ENCODE measurements at places on chromosomes 6 and 20. TPM values are rescaled to one million over a fixed set of nuclear protein-coding genes. Genes with fewer than 3 reads are reported as not detected.

RFX6 gene
- total RNA-seq: not detected

SUPT3H gene
- 15.7 TPM for total RNA-seq

ULBP1 gene
- total RNA-seq: 2.8 TPM

IL17F gene
- total RNA-seq: 2.3 TPM

EYA2 gene
- not detected for total RNA-seq

TMEM217 gene
- 0.95 TPM for total RNA-seq

GRCh38 chr20:14295238-14295637 lies 42.2 kb downstream of the FLRT3 start:
- H3K4me3 ChIP-seq: no peak overlapping the region
- no peaks in the 10 kb centered on the region for H3K27me3 ChIP-seq
- DNase-seq: no peak
- no peak overlapping the region for H3K27ac ChIP-seq
- H3K36me3 ChIP-seq: no peaks in the 10 kb centered on the region

- H3K36me3 ChIP-seq: no peaks in the 10 kb centered on the region
- H3K27ac ChIP-seq: no peak overlapping the region
- DNase-seq: no peak
- no peak overlapping the region for H3K4me3 ChIP-seq
- no peaks in the 10 kb centered on the region for H3K4me1 ChIP-seq
Observed at GRCh38 chr20:21739682-21740081, 34.2 kb downstream of the PAX1 start.

- DNase-seq: no peak
- H3K36me3 ChIP-seq: no peaks in the 10 kb centered on the region
- H3K27me3 ChIP-seq: no peaks in the 10 kb centered on the region
- no peak overlapping the region for H3K4me3 ChIP-seq
Observed at GRCh38 chr6:110708295-110708950, 106.8 kb downstream of the CDK19 start.

- H3K4me1 ChIP-seq: no peaks in the 10 kb centered on the region
- H3K27ac ChIP-seq: no peak overlapping the region
- no peaks in the 10 kb centered on the region for H3K27me3 ChIP-seq
- H3K36me3 ChIP-seq: no peaks in the 10 kb centered on the region
Observed at GRCh38 chr20:50607436-50607835, 83.9 kb downstream of the RIPOR3 start.

GRCh38 chr6:122778985-122779661 lies 393 bp upstream of the FABP7 start:
- H3K27me3 ChIP-seq: peaks cover 22% of the 10 kb centered on the region
- DNase-seq: no peak
- H3K36me3 ChIP-seq: no peaks in the 10 kb centered on the region
- no peak overlapping the region for H3K27ac ChIP-seq
- no peak overlapping the region for H3K4me3 ChIP-seq
- H3K4me1 ChIP-seq: no peaks in the 10 kb centered on the region

DNA sequence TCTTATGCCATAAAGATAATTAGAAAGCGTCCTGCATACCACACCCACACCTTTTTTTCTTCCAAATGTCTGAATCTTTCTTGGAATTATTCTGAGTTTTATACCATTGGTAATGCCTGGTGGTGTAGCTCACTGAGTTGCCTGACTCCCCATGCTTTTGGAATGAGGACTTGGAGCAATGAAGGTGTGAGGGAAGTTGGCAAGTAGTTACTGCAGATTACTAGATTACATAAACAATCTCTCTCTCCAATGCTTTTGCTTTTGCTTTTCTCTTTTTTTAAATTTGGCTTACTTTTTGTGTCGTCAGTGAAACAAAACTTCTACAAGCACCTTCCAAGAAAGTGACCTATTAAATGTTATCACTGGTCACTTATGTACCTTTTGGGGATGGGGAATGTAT lies 406.1 kb upstream of the SOX4 start:
- H3K4me3 ChIP-seq: no peak overlapping the region
- no peak overlapping the region for H3K27ac ChIP-seq
- peaks cover 11% of the 10 kb centered on the region for H3K36me3 ChIP-seq
- DNase-seq: no peak

DNA sequence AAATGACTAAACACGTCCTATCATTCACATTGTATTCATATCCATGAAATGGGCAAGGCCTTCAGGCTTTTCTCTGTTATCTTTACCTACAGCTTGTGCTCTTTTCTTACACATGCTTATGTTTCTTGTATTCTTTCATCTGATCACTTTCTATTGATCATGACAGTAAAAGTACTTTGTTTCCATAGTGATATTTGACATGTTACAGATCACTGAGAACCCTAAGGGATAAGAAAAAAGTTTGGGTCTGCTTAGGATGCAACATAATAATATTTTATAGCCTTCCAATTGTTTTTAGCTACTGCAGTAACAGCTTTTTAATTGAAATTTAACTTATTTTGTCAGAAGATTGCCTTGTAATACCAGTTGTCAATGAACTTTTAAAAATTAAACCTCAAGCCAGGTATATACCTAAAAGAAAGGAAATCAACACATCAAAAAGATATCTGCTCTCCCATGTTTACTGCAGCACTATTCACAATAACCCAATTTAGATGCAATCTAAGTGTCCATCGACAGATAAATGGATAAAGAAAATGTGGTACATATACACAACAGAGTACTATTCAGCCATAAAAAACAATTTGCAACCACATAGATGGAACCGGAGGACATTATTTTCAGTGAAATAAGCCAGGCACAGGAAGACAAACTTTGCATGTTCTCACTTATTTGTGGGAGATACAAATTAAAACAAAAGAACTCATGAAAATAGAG lies 3.0 kb upstream of the SMIM8 start:
- H3K27ac ChIP-seq: no peak overlapping the region
- no peak overlapping the region for H3K4me3 ChIP-seq
- peaks cover 6% of the 10 kb centered on the region for H3K27me3 ChIP-seq
- no peaks in the 10 kb centered on the region for H3K36me3 ChIP-seq

GRCh38 chr6:113486199-113486598 lies 370.9 kb upstream of the MARCKS start:
- peaks cover 3% of the 10 kb centered on the region for H3K27me3 ChIP-seq
- H3K4me1 ChIP-seq: no peaks in the 10 kb centered on the region
- H3K36me3 ChIP-seq: no peaks in the 10 kb centered on the region
- DNase-seq: no peak

DNA sequence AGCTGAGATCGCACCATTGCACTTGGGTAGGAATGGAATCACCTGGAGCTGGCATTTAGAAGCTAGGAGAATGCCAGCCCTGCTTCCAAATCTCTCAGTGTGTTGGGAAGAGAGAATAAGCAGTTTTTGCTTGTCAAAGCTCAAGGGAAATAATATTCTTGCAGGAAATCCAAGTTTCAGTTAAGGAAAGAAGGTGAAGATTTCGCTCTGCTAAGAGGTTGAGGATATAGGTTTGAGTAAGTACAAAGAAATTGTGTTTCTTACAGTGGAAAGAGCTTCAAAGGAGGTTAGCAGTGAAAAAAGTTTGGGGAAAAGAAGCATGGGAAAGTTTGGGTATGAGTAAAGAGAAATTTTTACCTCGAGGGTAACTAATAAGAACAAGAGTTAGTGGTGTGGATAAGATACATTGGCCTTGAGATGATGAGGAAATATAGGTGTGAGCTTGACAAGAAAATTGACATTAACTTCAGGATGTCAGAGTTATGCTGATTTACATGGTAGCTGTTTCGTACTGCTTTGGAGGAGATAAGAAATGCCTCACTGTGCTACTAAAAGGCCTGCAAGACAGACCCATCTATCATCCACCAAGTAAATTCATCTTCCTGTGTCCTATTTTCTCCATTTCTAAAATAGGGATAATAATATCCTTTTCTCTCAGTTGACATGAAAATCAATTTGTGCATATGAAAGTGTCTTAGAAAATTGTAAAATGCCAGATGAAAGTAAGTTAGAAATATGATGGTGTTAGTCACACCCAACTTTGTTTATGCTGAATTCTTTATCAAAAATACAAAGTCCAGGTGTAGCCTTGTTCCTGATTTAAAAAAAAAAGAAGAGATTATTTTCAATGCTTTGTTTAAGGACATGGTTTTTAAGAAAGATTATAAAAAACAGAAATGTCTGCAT lies 12.8 kb upstream of the HINT3 start:
- no peak overlapping the region for H3K4me3 ChIP-seq
- H3K27me3 ChIP-seq: peaks cover 6% of the 10 kb centered on the region
- no peak for DNase-seq
- H3K27ac ChIP-seq: no peak overlapping the region
- H3K4me1 ChIP-seq: peaks cover 16% of the 10 kb centered on the region
- no peaks in the 10 kb centered on the region for H3K36me3 ChIP-seq

DNA sequence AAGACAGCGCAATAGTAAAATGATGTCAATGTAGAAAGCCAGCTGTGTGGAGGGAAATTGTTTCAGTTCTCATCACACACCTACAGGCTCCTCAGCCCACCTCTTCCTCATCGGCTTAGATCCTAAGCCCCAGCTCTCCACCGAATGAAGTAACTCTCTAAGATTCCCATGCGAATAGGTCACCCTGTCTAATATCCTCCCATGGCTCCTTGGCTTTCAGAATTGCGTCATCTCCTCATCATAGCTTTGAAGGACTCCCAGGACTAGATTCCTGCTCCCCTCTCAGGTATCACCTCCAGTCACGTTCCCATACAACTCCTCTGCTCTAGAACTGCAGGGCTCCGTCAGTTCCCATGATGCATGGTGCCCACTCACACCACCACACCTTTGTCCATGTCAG lies 16.2 kb upstream of the SLC22A16 start:
- H3K36me3 ChIP-seq: no peaks in the 10 kb centered on the region
- H3K27me3 ChIP-seq: peaks cover 12% of the 10 kb centered on the region
- DNase-seq: no peak
- H3K4me1 ChIP-seq: peaks cover 7% of the 10 kb centered on the region
- no peak overlapping the region for H3K27ac ChIP-seq
- H3K4me3 ChIP-seq: no peak overlapping the region

DNA sequence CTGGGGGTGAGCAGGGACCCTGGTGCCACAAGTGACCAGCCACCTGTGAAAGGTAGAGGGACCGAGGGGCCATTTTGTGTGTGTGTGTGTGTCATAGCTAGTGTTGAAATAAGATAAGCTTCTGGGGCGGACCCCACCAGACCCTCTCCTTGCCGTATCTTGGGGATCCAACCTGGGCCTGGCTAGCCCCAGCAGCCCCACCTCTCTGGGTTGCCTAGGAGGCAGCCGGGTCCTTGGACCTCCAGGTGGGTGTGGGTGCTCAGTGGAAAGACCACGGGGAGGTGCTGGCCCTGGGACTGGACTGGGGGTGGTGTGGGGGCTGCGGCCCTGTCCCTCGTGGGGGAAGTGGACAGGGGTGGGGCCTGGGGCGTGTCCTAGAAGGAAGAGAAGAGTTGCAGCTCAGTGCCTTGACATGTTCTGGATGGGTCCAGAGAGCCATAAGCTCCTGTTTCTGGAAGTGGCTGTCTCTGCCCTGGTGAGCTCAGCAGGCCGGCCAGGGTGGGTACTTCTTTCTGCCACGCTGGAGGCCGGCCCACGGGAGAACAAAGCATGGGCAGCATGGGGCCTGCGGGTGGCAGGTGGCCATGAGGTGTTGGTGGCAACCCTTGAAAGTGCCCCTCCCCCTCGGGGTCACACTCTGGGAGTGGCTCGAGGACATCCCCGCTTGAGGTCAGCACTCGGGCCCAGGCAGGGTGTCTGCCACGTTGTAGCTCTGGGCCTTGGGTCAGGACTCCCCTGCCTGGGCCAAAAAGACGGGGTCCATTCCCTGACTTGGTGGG lies 8.4 kb downstream of the RBBP8NL start:
- H3K27me3 ChIP-seq: no peaks in the 10 kb centered on the region
- no peak overlapping the region for H3K4me3 ChIP-seq
- no peaks in the 10 kb centered on the region for H3K4me1 ChIP-seq
- H3K36me3 ChIP-seq: no peaks in the 10 kb centered on the region

GRCh38 chr20:16759181-16759563 lies 11.0 kb downstream of the OTOR start:
- no peaks in the 10 kb centered on the region for H3K36me3 ChIP-seq
- H3K27ac ChIP-seq: no peak overlapping the region
- no peak overlapping the region for H3K4me3 ChIP-seq
- DNase-seq: no peak
- H3K4me1 ChIP-seq: no peaks in the 10 kb centered on the region
- no peaks in the 10 kb centered on the region for H3K27me3 ChIP-seq

GRCh38 chr20:62126141-62126540 lies 3.9 kb downstream of the LSM14B start:
- peaks cover 46% of the 10 kb centered on the region for H3K36me3 ChIP-seq
- H3K4me1 ChIP-seq: peaks cover 33% of the 10 kb centered on the region
- no peak overlapping the region for H3K4me3 ChIP-seq
- H3K27ac ChIP-seq: peak overlapping the region; percentile 30

DNA sequence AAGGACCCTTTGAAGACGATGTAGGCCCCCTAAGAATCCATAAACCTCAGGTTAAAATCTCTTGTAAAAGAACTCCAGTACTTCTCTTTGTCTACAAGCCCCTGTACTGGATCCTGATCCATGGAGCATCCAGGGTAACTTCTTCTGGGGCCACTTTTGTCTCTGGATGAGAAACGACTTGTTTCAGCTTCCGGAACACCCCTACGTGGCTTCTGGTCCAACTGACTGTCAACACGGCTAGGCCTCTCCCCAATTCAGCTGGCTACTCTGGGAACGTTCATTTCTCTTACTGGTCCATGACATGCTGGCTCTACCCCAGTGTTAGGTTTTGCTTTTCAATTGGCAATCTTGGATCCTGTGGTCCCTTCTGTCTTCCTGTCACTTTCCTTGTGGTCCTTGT lies 198.0 kb downstream of the BACH2 start:
- H3K27ac ChIP-seq: peak overlapping the region; percentile 43
- no peak overlapping the region for H3K4me3 ChIP-seq
- peaks cover 11% of the 10 kb centered on the region for H3K36me3 ChIP-seq
- H3K27me3 ChIP-seq: no peaks in the 10 kb centered on the region

DNA sequence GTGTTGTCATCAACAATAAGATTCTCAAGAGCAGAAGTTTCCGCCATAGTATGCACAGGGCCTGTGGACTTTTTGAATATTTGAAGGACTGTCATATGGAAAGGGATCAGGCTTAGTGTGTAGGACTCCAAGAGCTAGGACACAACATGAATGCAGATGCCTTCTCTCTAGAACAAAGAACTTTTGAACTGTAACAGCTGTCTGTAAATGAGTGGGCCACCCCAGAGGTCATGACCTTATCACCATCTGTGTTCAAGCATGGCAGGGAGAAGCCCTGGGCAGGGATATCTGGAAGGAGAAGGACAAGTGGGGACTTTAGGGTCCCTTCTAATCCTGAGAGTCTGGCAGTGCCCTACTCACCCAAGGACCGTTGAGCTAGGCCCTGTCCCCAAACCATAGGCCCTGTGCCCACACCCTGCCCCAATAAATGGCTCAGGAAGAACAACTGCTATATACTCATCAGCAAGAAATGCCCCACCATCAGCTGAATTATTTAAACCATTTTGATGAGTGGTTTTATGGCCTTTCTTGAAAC lies 70.6 kb downstream of the MTHFD1L start:
- H3K27me3 ChIP-seq: no peaks in the 10 kb centered on the region
- no peak overlapping the region for H3K4me3 ChIP-seq
- peaks cover 75% of the 10 kb centered on the region for H3K36me3 ChIP-seq
- H3K27ac ChIP-seq: no peak overlapping the region
- DNase-seq: no peak

Data from activated naive CD4-positive, alpha-beta T cell treated with anti-CD3 and anti-CD28 coated beads for 36 hours (primary cell).